Neural crest cell (in vitro differentiated cells): ENCODE measurements at places on chromosomes 11 and 22. TPM values are rescaled to one million over a fixed set of nuclear protein-coding genes. Genes with fewer than 3 reads are reported as not detected.

DNA sequence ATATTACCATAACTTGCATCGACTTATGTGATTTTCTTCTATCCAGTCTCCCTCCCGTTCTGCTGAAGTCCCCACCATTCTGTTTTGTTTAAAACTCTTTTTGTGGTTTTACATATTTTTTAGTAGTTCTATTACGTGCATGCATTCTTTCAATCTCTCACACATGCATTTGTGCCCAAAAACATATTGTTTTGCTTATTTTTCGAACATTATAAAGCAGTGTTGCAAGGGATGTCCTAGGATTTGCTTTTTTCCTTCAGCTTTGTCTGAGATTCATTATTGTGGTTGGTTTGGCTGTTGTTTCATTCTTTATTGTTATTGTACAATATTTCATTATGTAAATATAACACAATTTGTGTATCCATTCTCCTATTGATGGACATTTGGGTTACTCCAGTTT, 235.7 kb downstream of the DYNC2H1 start:
- peaks cover 12% of the 10 kb centered on the region for H3K36me3 ChIP-seq
- H3K4me1 ChIP-seq, result peaks cover 4% of the 10 kb centered on the region
- H3K27ac ChIP-seq, result no peak overlapping the region
- no peak overlapping the region for H3K4me3 ChIP-seq
- no peaks in the 10 kb centered on the region for H3K27me3 ChIP-seq

Gene GPR83
- 0.30 and 0.34 TPM in 2 replicates for total RNA-seq

Gene BRMS1
- total RNA-seq, result 40.2 and 49.0 TPM in 2 replicates

DNA sequence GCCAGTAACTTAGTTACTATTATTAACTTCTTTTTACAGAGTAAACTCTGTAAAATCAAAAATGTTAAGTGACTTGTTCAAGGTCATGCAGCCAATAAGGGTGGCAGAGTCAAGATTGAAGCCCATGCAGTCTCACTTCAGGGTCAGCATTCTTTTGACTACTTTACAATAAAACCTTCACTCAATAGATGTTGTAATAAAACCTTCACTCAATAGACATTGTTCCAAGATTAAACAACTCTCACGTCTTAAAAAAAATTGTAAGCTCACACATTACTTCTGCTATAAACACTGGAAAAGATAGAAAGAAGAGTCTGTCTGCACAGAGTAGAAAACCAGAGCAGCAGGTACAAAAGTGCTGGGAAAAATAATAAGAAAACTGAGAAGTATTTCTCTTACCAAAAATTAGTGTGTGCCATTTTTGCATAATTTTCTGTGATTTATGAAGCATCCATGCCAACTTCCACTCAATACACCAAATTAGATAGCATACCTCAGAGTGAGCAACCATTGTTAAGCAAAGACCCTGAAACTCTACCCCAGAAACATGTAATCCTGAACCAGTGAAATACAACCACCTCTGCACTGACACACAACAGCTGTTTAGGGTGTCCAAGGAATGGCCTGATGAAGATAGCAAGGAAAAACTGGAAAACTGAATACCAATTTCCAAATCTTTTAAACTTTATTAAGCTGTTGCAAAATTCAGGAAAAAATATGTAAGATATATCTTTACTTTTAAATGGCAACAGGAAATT, 4.9 kb upstream of the SOX6 start:
- no peak overlapping the region for H3K27ac ChIP-seq
- H3K4me3 ChIP-seq, result no peak overlapping the region
- no peaks in the 10 kb centered on the region for H3K36me3 ChIP-seq
- no peak for DNase-seq

Gene CHRNA10
- 3.0 and 3.1 TPM in 2 replicates for total RNA-seq

DNA sequence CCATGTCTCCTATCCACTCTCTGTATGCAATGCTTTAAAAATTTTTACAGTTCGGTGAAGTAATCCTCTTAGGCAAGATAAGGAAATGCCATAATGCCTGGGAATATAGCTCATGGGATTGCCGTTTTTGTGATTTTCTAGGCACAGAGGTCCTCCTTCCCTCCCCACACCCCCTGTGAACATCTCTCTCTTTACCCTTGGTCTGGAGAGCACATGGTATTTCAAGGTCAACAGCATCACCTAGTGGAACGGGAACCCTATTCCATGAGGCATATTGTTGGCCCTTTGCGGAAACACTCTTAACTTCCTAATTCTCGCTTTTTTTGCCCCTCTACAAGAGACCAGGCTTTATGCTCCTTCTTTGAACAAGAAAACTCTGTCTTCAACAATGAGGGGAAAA, 8.8 kb downstream of the NXPE4 start:
- H3K36me3 ChIP-seq, result peaks cover 6% of the 10 kb centered on the region
- no peak for DNase-seq

GRCh38 chr22:49967706-49968208, 7.2 kb downstream of the PIM3 start:
- H3K4me3 ChIP-seq, result peak overlapping the region; percentile 62
- peaks cover 12% of the 10 kb centered on the region for H3K27me3 ChIP-seq
- no peaks in the 10 kb centered on the region for H3K36me3 ChIP-seq
- DNase-seq, result peak; percentile 8
- peaks cover 11% of the 10 kb centered on the region for H3K4me1 ChIP-seq

Gene ELF5
- not detected in 2 replicates for total RNA-seq

- no peaks in the 10 kb centered on the region for H3K27me3 ChIP-seq
- DNase-seq, result no peak
- no peaks in the 10 kb centered on the region for H3K36me3 ChIP-seq
- no peak overlapping the region for H3K4me3 ChIP-seq
- no peak overlapping the region for H3K27ac ChIP-seq
- H3K4me1 ChIP-seq, result peaks cover 10% of the 10 kb centered on the region
Observed at GRCh38 chr22:49132009-49132408, 695.7 kb downstream of the BRD1 start.

DNA sequence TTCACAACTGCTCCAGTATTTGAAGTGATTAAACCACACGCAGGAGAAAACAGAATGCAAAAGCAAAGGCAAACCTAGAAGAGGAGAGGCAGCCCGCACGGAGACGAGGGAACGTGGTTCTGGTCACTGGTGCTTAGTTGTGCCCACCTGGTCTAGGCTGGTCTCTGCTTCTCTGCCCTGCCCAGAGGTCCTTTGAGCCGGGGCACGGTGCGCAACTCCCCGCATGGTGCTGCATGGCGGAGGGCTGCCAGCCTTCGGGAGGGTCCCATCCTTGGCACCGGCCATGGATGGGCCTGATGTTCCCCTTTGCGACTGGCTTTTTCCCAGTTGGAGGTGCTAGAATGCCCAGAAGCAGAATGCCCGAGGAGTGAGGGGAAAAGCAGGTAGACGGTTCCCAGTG, 46.1 kb downstream of the KCNC1 start:
- DNase-seq, result no peak
- peaks cover 2% of the 10 kb centered on the region for H3K36me3 ChIP-seq
- no peak overlapping the region for H3K4me3 ChIP-seq
- H3K4me1 ChIP-seq, result peaks cover 4% of the 10 kb centered on the region
- H3K27ac ChIP-seq, result no peak overlapping the region

DNA sequence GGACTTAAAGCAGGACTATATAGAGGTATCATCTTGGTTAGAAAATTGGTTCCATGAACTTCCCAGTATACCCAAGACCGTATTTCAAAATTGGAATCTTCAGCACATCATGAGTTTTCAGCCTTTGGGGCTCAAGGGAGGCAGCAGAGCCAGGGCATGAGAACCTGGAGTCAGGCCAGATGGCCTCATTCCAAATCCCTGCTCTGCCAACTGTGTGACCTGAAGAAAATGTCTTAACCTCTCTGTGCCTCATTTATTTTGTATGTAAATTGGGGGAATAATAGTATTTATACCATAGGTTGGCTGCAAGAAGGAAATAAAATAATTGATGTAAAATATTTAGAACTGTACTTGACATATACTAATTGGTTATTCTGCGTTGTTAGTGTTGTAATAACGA, 987.6 kb downstream of the TBC1D22A start:
- no peak overlapping the region for H3K4me3 ChIP-seq
- H3K4me1 ChIP-seq, result peaks cover 6% of the 10 kb centered on the region
- no peak for DNase-seq
- no peak overlapping the region for H3K27ac ChIP-seq

- peaks cover 14% of the 10 kb centered on the region for H3K4me1 ChIP-seq
- no peaks in the 10 kb centered on the region for H3K36me3 ChIP-seq
- H3K27me3 ChIP-seq, result no peaks in the 10 kb centered on the region
- H3K4me3 ChIP-seq, result no peak overlapping the region
- no peak for DNase-seq
Observed at GRCh38 chr22:17576470-17576869, 13.2 kb downstream of the SLC25A18 start.

Gene PMM1
- 28.0 and 30.8 TPM in 2 replicates for total RNA-seq

DNA sequence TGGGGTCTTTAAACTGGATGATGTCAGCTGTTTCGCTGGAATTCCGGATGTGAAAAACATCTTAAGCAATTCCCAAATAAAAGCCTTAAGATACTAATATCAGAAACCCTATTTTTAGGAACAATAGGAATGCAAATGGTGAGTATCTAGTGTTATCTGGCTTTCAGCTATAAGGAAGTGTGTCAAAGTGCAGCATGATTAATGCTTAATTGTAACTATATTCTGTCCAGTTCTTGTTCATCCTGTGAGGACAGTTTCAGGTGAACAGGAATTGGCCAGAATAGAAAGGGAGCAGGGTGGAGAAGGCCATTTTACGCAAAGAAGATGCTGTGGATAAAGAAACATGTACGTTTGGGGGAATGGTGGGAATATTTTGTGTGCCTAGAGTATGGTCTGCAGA, 108.2 kb downstream of the RASSF10 start:
- peaks cover 71% of the 10 kb centered on the region for H3K4me1 ChIP-seq
- peaks cover 3% of the 10 kb centered on the region for H3K36me3 ChIP-seq
- DNase-seq, result no peak
- no peaks in the 10 kb centered on the region for H3K27me3 ChIP-seq
- no peak overlapping the region for H3K27ac ChIP-seq
- H3K4me3 ChIP-seq, result no peak overlapping the region

GRCh38 chr11:93967258-93967657, 53.9 kb upstream of the HEPHL1 start:
- H3K27ac ChIP-seq, result no peak overlapping the region
- no peaks in the 10 kb centered on the region for H3K36me3 ChIP-seq
- no peak overlapping the region for H3K4me3 ChIP-seq
- no peaks in the 10 kb centered on the region for H3K4me1 ChIP-seq
- DNase-seq, result no peak
- peaks cover 3% of the 10 kb centered on the region for H3K27me3 ChIP-seq

DNA sequence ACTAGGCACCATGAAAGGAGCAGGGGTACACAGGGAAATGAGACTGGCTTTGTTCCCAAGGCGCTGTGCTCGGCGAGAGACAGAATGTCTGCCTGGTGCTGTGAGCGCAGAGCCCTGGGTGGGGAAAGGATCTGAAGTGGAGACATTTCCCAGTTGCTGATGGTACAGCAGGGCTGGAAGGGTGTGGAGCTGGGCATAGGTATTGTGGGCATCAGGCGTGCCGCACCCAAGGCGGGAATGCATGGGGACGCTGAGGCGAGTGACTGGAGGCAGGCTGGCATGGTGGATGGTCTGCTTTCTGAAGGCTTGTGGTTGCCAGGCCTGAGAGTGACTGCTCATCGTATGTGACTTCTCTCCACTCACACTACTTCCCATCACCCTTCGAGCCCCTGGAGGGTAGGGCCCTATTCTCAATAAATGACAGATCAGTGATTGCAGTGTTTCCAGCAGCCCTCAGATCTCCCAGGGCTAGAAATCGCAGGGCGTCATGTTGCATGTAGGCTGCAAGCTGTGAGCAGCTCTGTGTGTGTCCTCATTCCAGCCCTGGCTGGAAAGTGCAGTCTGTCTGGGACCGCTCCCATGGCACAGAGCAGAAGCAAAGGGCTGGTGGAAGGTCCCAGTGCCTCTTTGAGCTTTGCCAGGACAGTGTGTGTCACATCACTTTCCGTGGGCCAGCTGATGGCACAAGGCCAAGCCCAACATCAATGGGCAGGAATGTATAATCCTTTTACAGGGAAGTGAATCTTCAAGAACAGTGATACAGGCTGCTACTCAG, 67.7 kb downstream of the TBC1D22A start:
- no peak for DNase-seq
- peak overlapping the region; percentile 76 for H3K27ac ChIP-seq
- peaks cover 10% of the 10 kb centered on the region for H3K4me1 ChIP-seq
- no peak overlapping the region for H3K4me3 ChIP-seq
- H3K27me3 ChIP-seq, result no peaks in the 10 kb centered on the region
- peaks cover 34% of the 10 kb centered on the region for H3K36me3 ChIP-seq

GRCh38 chr11:110896358-110896757, 184.1 kb upstream of the ARHGAP20 start:
- no peak overlapping the region for H3K4me3 ChIP-seq
- H3K27me3 ChIP-seq, result no peaks in the 10 kb centered on the region
- no peak for DNase-seq
- H3K27ac ChIP-seq, result no peak overlapping the region
- H3K4me1 ChIP-seq, result peaks cover 5% of the 10 kb centered on the region

DNA sequence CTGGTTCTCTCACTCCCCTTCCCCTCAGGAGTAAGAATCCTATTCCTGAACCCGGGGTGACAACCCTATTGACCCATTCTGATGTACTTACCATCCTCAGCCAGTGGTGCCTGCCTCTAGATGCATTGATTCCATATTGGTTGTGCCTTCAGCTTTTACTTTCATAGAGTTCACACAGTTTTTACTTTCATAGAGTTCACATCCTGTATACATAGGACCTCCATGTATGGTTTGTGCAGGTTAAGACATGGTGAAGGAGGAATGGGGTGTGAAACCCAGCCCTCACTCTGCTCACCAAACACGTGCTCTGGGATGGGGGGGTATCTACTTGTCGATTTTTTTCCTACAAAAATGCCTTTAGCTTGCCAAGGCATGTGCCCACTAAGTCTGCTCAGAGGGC, 105.6 kb upstream of the TBCEL start:
- no peaks in the 10 kb centered on the region for H3K27me3 ChIP-seq
- no peak overlapping the region for H3K4me3 ChIP-seq
- no peaks in the 10 kb centered on the region for H3K36me3 ChIP-seq
- no peak for DNase-seq
- no peak overlapping the region for H3K27ac ChIP-seq

GRCh38 chr11:35105319-35106079, 33.5 kb upstream of the CD44 start:
- H3K4me3 ChIP-seq, result no peak overlapping the region
- H3K36me3 ChIP-seq, result no peaks in the 10 kb centered on the region
- no peak for DNase-seq
- peaks cover 6% of the 10 kb centered on the region for H3K27me3 ChIP-seq
- no peak overlapping the region for H3K27ac ChIP-seq

Gene MPPED2
- 3.1 and 3.2 TPM in 2 replicates for total RNA-seq

Gene CDC45
- 47.1 and 49.8 TPM in 2 replicates for total RNA-seq

GRCh38 chr22:49365191-49365837, 462.4 kb downstream of the BRD1 start:
- H3K36me3 ChIP-seq, result no peaks in the 10 kb centered on the region
- peaks cover 6% of the 10 kb centered on the region for H3K27me3 ChIP-seq
- peaks cover under 1% of the 10 kb centered on the region for H3K4me1 ChIP-seq
- H3K27ac ChIP-seq, result no peak overlapping the region
- DNase-seq, result no peak

GRCh38 chr11:63761188-63761587, 7.4 kb downstream of the ZFTA start:
- H3K27ac ChIP-seq, result no peak overlapping the region
- H3K4me3 ChIP-seq, result peak overlapping the region; percentile 83
- H3K36me3 ChIP-seq, result peaks cover 6% of the 10 kb centered on the region
- H3K4me1 ChIP-seq, result peaks cover 25% of the 10 kb centered on the region
- H3K27me3 ChIP-seq, result peaks cover 8% of the 10 kb centered on the region
- DNase-seq, result peak; percentile 4

Gene LDLRAD3
- total RNA-seq, result 30.1 and 33.8 TPM in 2 replicates

GRCh38 chr22:21762712-21763581, 27.4 kb upstream of the YPEL1 start:
- H3K27ac ChIP-seq, result no peak overlapping the region
- DNase-seq, result no peak
- no peak overlapping the region for H3K4me3 ChIP-seq
- no peaks in the 10 kb centered on the region for H3K27me3 ChIP-seq

GRCh38 chr11:77560605-77561004, 29.1 kb upstream of the AQP11 start:
- DNase-seq, result no peak
- H3K4me3 ChIP-seq, result no peak overlapping the region
- peaks cover 3% of the 10 kb centered on the region for H3K36me3 ChIP-seq
- no peaks in the 10 kb centered on the region for H3K27me3 ChIP-seq
- no peaks in the 10 kb centered on the region for H3K4me1 ChIP-seq
